Renal cortex interstitium (tissue), 15 donors: ENCODE measurements at places on chromosomes 5 and 9. TPM values are rescaled to one million over a fixed set of nuclear protein-coding genes. Genes with fewer than 3 reads are reported as not detected.

The AJM1 gene
- polyA plus RNA-seq = 0.64 TPM

DNA sequence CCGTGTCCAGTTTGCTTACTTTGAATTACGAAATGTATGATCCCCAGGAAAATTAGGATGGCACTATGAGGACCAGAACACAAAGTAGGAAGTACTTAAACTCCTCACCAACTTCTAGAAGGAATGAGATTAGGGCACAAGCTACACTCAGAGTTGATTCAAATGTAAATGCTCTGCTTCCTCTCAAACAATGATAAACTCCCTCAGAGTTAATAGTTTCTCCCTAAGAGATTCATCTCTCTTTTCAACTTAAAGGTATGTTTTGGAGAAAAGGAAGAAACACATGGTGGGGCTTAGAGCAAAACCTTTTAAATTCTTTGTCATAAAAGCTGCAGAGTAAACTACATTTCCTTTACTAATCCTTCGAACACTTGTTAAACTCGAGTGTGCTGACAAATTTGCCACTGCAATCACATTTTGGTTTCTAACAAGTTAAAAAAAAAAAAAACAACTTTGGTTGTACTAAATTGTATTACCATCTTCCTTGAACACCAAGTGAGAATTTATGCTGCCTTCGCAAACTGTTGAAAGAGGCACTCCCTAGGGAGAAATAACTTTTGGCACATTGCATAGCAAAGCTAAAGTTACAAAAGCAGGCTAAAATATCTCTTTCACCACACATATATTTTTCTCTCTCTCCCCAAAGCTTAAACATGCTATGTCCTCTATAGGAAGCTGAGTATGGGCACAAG, 66.6 kb downstream of the DENND1A start:
- peak; percentile 20 for DNase-seq

The CDC20B gene
- 0.77 TPM for polyA plus RNA-seq

- no peak for DNase-seq
Measured at GRCh38 chr5:146695646-146696045, 179.7 kb upstream of the GPR151 start.

GRCh38 chr9:112032009-112032408, 135.4 kb downstream of the UGCG start:
- no peak for DNase-seq

- DNase-seq = no peak
Measured at GRCh38 chr5:115419846-115420585, 123.6 kb upstream of the CCDC112 start.

The F2R gene
- polyA plus RNA-seq = 54.1 TPM

The KCNIP1 gene
- 9.5 TPM for polyA plus RNA-seq

GRCh38 chr9:91904588-91905236, 45.3 kb downstream of the ROR2 start:
- no peak for DNase-seq

The SPINK9 gene
- 0.29 TPM for polyA plus RNA-seq

- DNase-seq = no peak
Measured at GRCh38 chr9:71223953-71224538, 102.6 kb upstream of the TRPM3 start.

DNA sequence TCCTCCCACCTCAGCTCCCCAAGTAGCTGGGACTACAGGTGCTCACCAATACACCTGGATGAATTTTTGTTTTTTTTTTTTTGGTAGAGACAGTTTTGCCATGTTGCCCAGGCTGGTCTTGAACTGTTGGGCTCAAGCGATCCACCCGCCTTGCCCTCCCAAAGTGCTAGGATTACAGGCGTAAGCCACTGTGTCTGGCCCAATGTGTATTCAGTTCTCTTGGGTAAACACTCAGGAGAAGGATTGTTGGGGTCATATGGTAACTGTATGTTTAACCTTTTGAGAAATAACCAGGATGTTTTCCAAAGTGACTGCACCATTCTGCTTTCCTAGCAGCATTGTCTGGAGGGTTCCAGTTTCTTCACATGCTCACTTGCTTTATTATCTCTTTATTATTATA, 67.4 kb downstream of the TNPO1 start:
- DNase-seq = no peak

- no peak for DNase-seq
Measured at GRCh38 chr9:71506821-71507220, 261.5 kb downstream of the CEMIP2 start.

The PDZD2 gene
- 17.3 TPM for polyA plus RNA-seq

DNA sequence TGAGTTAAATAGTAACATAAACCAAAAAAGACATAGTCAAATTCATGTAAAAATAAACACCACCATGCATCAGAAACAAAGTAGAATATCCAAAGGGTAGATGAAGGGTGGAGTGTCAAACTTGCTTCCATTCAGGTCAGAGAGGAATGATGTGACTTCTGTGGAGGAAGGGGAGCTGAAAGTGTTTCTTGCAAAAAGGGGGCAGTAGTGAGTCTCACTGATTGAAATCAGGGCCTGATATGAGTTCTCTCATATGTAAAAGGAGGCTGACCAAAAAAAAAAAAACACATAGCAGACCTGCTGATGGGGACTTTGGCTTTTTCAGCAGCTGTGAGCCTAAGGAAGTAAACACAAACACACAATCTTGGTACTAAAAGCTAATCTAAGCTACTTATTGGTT, 38.8 kb upstream of the RGMB start:
- no peak for DNase-seq

The NUTM2G gene
- polyA plus RNA-seq = 4.0 TPM

DNA sequence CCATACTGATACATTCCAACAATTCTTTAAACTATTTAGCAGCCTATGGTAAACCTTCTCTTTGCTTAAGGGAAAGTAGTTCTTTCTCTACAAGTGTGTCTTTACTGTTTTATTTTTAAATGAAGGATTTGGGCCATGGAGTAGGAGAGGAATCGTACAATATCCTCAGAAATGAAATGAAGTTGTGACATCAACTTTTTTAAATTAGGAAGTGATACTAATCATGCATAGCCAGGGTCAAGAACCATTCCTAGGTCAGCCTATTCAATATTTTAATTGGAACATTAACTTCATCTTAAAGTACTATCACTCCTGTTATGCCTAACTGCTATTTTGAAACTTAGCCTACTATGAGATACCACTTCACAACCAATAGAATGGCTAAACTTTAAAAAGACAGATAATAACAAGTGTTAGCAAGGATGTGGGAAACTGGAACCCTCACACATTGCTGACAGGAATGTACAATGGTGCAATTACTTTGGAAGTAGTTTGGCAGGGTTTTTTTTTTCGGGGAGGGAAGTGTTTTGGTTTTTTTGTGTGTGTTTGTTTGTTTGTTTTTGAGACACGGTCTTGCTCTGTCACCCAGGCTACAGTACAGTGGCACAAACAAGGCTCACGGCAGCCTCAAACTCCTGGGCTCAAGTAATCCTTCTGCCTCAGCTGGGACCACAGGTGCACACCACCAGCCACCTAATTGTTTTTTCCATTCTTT, 10.7 kb downstream of the AGTPBP1 start:
- DNase-seq = no peak

- DNase-seq = no peak
Measured at GRCh38 chr5:41762426-41762825, 107.8 kb downstream of the OXCT1 start.

- no peak for DNase-seq
Measured at GRCh38 chr5:177176175-177176711, 42.7 kb downstream of the NSD1 start.

The TMEFF1 gene
- 5.5 TPM for polyA plus RNA-seq

DNA sequence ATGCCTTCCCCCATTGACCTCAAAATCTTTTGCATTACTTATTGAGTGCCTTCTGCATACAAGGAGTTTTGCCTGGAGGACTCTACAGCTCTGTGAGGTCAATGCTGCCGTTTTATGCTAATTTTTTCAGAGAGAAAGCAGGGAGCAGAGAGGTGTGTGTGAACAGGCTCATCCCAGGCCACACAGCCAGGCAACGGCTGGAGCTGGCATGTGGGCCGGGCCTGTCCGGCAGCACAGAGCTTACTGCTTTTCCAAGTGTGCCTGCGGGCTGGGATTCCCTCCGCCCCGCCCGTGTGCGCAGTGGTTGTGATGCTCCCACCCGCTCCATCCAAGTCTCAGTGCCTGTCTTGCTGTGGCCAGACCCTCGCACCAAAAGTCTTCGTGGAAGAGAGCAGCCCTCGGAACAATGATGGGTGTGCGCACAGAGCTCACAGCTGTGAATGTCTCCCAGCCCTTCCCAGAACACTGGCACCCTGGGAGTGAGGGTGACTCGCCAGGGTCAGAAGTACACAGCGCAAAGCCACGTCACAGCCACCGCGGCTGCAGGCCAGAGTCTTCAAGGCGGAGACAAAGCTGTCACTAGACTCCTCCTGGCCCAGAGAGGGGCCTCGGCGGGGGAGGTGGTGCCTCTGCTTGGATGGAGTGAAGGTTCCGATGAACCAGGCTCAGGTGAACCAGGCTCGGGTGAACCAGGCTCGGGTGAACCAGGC, 82.8 kb downstream of the COL5A1 start:
- no peak for DNase-seq
